ENCODE measurements at places on chromosomes 16 and 17.
A peak's percentile ranks its signal among the peaks of the same experiment; 100 is the strongest.

GRCh38 chr17:54269881-54270280 is 447.2 kb downstream of the KIF2B start:
- DNase-seq: no peak

- no peak for DNase-seq
Observed at GRCh38 chr17:40915199-40915661, 22.2 kb downstream of the KRT23 start.

GRCh38 chr17:41666237-41666641 is 22.4 kb upstream of the EIF1 start:
- DNase-seq: peak; percentile 51

GRCh38 chr16:84593825-84594724 is 23.8 kb downstream of the COTL1 start:
- DNase-seq: peak; percentile 68

DNA sequence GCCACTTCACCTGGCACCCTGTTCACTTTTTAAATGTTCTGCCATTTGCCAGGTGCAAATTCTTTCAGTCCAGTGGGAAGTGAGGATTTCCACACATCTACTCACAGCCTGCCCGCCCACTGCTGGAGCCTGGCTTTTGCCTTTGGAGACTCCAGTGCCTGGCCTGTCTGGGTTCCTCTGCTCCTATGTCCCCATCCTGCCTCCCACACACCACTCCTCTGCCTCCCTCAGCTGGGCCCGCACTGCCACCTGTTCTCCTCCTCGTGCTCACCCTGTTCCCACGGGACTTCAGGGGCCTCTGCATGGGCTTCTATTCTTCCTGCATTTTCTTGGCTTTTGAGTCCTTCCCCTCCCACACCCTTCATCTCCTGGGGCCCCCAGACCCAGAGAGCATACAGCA is 7.9 kb upstream of the NDRG4 start:
- no peak for DNase-seq

DNA sequence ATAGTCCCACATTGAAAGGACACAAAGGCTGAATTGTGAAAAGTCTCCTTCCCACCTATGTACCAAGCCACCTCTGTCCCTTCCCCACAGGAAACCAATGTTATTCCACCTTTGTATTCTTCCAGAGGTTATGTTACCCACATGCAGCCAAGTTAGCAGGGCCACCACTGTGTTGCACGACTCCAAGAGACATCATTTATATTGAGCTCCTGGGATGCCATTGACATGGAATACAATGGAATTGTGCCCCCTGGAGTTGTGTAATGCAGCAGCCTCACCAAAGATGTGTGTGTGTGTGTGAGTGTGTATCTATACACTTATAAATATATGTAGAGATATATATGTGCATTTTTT is 21.6 kb upstream of the MSI2 start:
- no peak for DNase-seq

GRCh38 chr17:81388612-81389367 is 6.5 kb upstream of the BAHCC1 start:
- no peak for DNase-seq

- peak; percentile 38 for DNase-seq
Observed at GRCh38 chr17:7440113-7440833, 961 bp downstream of the FGF11 start.

GRCh38 chr17:32627239-32627996 is 140.6 kb downstream of the CDK5R1 start:
- no peak for DNase-seq

- no peak for DNase-seq
Observed at GRCh38 chr17:80145076-80146075, 1.6 kb downstream of the EIF4A3 start.

DNA sequence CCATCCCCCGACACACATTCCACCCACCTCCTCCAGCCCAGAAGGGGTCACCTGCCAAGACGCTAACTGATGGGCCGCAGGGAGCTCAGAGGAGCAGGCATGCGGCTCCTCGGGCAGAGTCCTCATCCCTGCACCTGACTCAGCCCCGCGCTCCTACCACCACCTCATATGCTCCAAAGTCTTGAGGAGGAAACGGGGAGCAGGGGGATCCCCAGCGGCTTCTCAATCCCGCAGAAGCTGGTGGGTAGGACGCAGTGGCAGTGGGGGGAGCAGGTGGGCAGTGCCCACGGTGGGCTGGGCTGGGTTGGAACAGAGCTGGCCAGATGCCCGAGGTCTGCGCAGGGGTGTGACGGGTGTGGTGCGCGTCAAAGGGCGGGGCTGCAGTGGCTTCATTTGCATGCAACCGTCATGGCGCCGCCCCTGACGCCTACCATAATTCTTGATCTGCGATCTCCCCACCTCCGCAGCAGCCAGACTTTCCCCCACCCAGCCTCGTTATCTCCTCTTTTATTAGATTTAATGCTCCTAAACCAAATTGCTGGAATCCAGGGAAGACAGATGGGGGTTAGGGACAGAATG is 39.0 kb upstream of the EMP2 start:
- DNase-seq: no peak

DNA sequence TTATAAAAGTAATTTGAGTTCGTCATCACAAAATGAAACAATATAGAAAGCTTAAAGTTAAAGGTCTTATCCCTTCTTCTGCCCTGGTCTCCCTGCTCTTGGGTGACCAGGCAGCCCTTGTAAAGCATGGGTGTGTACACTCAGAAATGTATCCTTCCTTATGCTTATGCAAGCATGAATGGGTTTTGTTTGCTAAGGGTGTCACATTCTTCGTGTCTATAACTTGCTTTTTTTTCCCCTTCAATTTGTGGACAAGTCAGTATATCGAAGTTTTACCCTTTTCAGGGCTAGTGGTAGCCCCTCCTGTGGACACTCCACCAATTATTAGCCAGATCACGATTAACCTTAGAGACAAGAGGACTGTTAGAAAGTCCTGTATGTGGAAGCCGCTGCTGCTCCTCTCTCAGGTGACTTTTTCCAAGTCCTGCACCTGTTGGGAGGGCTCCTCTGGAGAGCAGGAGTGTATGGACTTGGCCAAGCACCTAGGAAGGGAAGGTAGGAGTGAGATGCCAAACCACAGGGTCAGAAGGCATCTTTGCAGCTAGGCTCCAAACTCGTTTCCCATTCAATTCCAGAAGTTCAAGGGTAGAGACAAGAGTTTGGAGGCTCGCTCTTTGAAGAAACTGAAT is 50.9 kb downstream of the LDHD start:
- DNase-seq: no peak

DNA sequence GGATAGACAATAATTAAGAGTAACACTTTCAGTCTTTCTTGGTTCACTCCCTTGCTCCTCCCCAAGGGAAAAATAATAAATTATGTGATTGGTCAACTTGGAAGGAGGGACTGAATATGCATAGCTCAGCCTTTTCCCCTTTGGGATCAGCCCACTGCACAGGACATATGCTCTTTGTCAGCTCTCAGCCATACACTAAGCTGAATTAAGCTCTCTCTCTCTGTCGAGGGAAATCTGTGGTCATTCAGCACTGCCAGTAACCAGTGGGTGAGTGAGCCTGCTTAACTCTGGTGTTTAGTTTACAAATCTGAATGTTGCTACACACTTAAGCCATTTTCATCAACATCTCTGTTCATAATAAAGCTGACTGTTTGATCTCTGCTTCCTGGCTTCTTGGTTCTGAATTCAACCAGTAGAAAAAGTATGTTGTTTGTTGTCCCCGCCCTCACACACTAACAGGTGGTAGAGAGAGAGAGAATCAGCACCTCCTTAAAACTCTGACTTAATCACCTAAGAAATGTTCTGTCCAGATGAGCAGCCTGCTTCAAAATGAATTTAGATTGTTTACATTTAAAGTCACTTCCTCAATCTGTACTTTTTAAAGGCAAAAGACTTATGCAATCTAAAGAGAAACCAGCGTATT is 102.3 kb upstream of the C17orf78 start:
- DNase-seq: no peak

GRCh38 chr16:85087899-85088569 is 24.2 kb downstream of the CIBAR2 start:
- DNase-seq: no peak

- no peak for DNase-seq
Observed at GRCh38 chr16:88983165-88983564, 6.2 kb upstream of the CBFA2T3 start.

DNA sequence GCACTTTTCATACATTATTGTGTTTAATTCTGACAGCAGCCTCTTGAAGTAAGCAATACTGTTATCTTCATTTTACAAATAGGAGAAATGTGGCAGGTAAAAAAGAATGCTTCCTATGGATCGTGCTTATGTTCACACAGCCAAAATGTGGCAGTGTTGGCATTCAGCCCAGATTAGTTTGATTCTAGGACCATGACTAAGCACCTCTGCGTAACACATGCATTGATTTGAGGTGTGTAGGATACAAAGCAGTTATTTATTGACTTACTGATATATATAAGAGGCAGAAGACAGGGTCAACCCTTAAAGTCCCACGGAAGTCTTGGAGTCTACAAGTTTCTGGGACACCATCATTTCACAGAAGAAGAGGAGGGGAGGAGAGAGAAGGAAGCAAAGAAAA is 1144.4 kb upstream of the GOT2 start:
- no peak for DNase-seq

DNA sequence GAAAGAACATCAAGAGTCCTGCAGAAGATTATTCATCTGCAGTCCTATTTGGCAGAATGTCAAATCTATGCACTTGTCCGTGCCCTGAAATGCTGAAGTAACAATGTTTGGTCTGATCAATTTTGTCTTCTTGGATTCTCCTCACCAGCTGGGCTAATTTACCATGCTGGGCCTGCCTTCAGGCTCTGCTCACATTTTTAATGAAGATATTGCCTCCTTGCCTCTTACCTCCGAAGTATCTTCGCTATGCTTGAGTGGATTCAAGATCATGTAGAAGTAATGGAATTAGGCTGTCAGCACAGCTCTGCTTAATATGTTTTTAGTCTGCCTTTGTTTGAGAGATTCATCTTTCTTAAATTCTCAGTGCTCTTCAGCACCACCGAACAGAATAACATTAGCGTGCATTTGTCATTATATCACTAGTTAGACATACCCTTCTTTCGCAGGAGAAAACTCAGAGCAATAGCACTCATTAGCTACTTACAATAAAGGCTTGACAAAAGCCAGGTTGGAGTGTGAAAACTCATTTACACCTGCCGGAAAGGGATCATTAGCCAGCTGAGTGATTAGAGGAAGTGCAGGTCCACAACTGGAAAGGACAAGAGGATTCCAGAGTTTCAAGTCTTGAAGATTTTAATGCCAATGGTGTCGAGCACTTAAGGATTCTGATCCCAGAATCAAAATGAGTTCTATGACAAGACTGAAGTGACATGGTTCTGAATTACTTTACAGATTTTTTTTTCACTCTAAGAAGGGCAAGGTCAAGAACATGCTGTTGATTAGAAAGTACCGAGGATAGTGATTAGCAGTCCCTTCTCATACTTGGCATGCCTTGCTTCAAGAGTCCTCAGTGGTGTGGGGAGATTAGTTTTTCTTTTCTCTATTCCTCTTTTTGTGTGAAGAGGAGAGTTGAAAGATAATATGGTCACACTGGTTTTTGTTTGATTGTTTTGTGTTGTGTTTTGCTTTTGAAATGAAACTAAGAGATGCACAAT is 405.6 kb upstream of the TOM1L1 start:
- DNase-seq: no peak

DNA sequence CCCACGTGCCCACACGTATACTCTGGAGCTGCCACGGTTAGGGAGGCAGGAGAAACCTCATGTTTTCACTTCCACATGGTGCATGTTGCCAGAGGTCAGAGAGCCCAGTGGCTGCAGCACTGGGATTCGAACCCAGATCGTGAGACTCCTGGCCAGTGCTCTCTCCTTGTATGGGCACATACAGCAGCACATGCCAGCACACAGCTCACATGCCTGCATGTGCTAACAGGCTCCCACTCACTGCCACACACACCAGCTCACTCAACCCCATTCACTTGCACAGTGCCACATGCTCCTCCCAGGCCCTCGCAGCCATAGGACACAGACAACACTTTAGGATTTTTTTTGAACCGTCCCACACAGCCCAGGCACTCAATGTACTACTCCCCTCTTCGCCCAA is 49.5 kb upstream of the MRPS23 start:
- no peak for DNase-seq

Data from activated CD8-positive, alpha-beta memory T cell treated with anti-CD3 and anti-CD28 coated beads, Interleukin-2, amount 50 U/mL, for 4 hours (primary cell).